ENCODE measurements at places on chromosomes 16 and 17. TPM values are rescaled to one million over a fixed set of nuclear protein-coding genes. Genes with fewer than 3 reads are reported as not detected.

Gene KRT27
- not detected for polyA plus RNA-seq

Gene XYLT1
- polyA plus RNA-seq = 6.7 TPM

Gene INO80E
- polyA plus RNA-seq = 27.5 TPM

Gene FBXO39
- 0.12 TPM for polyA plus RNA-seq

Gene KIF2B
- not detected for polyA plus RNA-seq

Gene ARMC5
- polyA plus RNA-seq = 2.9 TPM

Gene ZFPM1
- 0.20 TPM for polyA plus RNA-seq

DNA sequence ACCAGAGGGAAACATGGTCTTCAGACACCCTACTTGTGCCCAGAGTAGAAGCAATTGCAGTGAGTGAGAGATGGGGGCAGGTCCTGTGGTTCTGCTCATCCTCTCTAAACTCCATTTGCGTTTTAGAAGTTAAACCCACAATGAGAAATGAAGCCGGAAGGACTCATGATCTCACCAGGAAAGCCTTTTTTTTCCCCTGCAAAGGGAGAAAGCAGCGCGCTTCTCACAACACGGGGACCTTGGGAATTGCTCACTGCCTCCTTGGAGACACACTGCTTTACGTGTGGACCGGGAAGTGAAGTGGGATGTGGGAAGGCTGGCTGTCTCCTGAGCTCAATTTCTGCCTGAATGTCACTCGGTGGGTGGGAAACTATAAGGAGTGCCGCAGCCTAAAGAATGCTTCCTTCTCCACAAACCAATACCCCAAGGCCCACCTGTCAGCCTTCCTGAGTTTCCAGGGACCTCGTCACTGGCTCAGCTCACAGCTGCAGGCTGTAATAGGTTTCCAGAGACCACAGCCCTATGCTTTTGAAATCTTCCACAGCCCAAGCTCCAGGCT, 365.4 kb downstream of the XYLT1 start:
- no peak for DNase-seq

- DNase-seq = no peak
Measured at GRCh38 chr16:48347980-48348379, 37.2 kb downstream of the SIAH1 start.

DNA sequence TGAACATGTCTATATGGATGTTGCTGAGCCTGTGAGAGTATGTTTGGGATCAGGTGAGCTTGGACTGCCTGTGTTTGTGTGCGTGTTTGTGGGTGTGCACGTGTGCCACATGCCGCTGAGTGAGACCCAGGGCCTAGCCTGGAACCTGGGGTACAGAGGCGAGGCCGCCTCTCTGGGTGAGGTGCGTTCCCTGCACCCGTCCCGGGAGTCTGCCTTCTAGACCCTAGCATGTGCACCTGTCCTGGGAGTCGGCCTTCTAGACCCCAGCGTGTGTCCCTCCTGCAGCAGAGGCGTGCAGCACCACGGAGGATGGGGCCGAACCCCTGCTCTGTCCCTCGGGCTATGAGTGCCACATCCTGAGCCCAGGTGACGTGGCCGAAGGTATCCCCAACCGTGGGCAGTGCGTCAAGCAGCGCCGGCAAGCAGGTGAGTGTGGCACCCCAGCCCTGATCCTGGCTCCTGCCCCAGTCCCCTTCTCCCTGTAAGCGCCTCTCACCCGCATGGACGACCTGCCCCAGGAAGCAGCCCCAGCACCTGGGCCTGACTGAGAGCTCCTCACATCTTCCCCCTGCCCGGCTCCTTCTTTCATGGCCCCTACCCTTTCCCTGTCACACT, 24.6 kb downstream of the WFDC1 start:
- DNase-seq = no peak

GRCh38 chr16:16092925-16093627, 130.2 kb downstream of the ABCC6 start:
- DNase-seq = no peak

GRCh38 chr16:57343221-57343620, 15.4 kb upstream of the CCL22 start:
- DNase-seq = no peak

DNA sequence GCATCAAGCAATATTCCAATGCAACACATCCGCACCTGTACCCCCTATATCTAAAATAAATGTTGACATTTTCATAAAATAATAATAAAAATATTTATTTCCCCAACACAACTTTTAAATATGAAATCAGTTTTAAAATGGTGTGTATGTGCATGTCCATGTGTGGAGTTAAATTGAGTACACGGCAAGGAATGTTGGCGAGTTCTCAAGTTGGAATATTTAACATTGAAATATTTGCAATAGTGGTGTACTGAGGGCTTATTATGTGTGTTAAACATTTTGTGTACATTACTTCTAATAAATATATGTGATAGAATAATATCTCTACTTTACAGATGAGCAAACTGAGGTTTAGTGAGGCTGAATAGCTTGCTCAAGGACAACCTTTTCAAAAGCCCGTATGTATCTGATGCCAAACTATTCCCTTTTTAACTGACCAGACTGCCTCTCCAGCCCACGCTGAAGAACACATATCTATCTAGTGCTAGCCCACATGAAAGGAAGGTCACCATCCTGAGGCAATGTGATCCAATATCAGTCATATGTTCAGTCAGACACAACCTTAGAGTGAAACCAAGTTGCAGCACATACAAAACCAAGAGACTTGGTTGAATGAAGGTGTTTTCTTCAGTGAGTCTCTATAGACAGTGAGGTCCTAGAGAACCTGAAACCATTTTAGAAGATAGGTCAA, 192.2 kb upstream of the CDH11 start:
- DNase-seq = no peak

DNA sequence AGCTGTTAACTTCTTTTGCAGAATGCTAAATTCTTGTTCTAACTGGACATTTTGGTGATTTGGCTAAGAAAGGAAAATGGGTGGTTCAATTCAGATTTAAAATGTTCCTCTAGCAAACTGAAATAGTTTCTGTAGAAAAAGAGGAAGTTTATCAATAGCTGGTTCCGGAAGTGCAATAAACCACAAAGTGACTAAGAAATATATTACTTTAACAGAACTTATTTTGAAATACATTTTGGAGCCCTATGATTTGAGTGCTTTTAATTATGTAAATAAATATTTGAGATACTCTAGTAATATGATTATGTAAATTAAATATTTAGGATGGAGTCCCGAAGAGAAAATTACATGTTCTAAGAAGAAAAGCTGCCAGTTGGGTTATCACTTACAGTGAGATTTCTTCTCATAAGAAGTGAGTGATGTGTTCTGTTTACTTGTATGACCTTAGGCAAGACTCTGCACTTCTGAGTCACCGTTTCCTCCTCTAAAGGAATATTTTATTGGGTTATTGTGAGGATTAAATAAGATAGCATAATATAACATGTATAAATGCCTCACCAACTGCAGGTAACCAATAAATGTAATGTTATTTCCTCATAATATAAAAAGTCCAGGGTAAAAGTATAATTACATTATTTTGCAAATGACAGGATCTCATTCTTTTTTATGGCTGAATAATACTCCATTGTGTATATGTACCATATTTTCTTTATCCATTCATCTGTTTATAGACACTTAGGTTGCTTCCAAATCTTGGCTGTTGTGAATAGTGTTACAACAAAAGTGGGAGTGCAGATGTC, at the start of gene EVI2B:
Gene EVI2B, minus strand, starts transcription at position 73 of the 800 bp plus-strand sequence. CDS start 8,445 bp downstream, outside the sequence.
- DNase-seq = no peak

- no peak for DNase-seq
Measured at GRCh38 chr17:74466111-74466827, at the start of gene CD300A. TSS of gene CD300A (plus strand) at chr17:74466634. CDS start at chr17:74466704, 70 bp downstream.

- no peak for DNase-seq
Measured at GRCh38 chr16:64180136-64180900, 941.5 kb downstream of the CDH11 start.

DNA sequence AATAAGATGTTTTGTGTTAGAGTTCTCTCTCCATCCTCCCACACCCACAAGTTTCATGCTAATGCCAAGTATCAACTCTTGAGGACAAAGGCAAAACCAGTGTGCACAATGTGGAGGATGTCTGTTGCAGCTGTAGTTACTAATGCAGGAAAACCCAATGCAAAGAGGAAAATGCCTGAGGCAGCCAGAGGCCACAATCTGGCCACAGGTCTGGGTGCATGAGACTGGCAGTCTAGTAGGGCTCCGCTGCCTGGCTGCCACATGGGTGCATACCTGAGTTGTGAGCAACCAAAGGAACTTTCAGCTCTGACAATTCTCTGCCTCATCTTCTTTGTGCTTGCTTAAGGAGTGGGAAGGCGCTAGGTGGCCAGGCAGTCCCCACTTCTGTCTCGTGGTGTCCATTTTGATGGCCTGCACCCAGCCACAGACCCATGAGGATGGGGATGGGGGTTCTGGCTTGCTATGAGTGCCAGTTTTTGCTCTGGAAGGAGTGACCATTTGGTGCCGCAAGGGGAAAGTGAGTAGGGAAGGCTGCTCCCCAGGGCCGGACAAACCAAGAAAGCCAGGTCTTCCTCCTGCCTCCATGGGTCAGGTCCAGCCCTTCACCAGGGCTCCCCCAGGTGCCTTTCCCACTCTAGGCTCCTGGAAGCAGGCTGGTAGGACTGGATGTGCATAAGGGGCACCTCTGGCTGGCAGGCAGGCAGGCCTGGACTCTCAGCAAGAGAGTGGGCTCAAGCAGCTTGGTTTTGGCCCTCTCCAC, 4.2 kb upstream of the GFOD2 start:
- DNase-seq = peak; percentile 18

GRCh38 chr17:44996304-44996703, 28.2 kb upstream of the C1QL1 start:
- DNase-seq = no peak

DNA sequence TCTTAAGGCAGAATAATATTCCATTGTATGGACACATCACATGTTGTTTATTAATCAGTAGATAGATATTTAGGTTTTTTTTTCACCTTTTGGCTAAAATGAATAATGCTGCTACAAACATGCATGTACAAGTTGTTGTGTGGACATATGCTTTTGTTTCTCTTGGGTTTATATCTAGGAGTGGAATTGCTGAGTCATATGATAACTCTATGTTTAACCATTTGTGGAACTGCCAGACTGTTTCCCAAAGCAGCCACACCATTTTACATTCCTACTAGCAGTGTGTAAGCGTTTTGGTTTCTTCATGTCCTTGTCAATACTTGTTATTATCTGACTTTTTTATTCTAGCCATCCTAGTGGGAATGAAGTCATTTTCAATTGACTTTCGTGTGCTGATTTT, 21.3 kb downstream of the CYLD start:
- no peak for DNase-seq

DNA sequence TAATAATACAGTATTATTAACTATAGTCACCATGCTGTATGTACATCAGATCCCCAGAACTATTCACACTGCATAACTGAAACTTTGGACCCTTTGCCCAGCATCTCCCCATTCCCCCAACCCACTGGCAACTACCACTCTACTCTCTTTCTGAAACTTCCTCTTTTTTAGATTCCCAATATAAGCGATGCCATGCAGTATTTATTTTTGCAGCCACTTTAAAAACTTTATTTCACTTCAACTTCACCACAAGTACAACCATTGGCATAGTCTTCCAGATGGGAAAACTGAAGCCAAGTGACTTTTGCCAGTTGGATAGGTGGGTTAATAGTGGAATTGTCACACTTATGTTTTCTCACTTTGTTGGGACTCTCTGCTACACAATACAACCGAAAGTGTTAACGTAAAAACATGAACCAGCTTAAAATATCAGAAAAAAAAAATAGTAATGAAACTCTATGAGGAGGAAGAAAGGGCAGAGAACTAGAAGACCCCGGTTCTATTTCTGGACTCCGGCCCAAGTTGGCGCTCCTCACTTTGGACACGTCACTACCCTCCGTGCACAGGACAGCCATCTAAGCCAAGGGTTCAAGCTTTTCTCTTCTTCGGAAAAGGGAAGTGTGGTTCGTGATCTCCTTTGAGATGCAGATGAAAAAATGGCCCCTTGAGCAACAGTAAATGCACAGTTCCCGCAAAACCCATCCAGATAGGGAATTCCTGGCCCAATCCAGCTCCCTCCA, 743 bp downstream of the SHCBP1 start:
- no peak for DNase-seq

- DNase-seq = no peak
Measured at GRCh38 chr17:32862940-32863339, 14.0 kb downstream of the MYO1D start.

GRCh38 chr16:29678691-29679267, at the start of gene QPRT:
TSS of gene QPRT (plus strand) at chr16:29679180. CDS start at chr16:29679198, 18 bp downstream.
- DNase-seq = no peak

- DNase-seq = no peak
Measured at GRCh38 chr16:67967958-67968399, 458 bp downstream of the SLC12A4 start.

- DNase-seq = no peak
Measured at GRCh38 chr17:68461589-68461988, 4.3 kb upstream of the WIPI1 start.

DNA sequence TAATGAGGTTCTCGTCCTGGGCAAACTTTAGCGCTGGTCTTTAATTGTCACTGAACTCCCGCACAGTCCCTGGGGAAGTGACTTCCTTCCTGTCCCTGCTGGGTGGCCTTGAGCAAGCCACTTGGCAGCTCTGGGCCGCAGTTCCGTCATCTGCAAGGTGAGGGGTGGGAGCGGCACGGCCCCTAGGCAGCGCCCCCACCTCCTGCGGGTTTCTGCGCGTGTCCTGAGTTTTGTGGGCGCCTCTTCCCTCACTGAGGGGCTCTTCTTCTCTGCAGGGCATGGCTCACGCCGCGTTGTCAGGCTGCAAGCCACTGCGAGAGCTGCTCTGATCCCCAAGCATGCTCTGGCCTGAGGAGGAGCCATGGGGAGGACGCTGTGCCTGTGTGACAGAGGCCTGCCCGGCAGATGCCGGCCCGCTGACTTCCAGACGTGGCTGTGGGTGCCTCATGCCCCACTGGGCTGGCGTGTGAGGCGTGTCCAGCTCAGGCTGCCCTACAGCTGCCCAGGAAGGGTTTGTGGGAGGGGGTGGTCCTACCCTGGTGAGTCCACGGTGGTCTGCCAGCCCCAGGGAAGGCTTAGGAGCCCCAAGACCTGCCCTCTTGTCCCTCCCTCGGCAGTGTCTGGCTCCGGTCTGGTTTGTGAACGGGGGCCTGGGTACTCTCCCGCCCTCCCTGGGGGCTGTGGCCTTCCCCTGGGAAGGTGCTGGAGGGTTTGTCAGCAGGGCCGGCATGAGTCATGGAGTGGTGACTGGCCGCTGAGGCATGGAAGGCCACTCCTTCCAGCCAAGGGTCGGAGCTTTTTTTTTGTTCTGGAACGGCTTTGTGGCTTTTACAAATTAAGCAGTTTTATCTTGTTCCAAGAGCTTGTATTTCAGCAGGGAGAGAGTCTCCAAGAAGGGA, 182.0 kb downstream of the SEC14L1 start:
- DNase-seq = peak; percentile 95

GRCh38 chr17:4186357-4186881, 43.4 kb downstream of the CYB5D2 start:
- no peak for DNase-seq

DNA sequence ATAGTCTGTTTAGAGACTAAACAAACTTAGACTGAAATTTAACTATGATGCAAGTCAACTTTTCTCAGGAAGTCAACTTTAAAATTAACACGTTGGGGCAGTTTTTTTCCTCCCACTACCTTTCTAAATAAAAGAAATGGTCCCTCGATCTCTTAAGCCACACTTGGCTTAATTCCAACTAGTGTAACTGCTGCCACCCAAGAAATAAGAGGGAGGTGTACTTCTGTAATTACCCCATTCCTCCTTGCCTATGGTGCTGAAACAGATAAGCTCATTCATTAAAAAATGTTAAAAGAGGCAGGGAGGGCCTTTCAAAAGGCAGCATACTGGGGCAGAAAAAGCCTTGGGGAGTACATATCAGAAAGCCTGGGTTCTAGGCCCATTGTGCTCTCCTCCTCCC, 59.8 kb downstream of the NCOR1 start:
- DNase-seq = no peak

All from AG04450 (cell line).